ENCODE measurements at places on chromosomes 1 and 21.

GRCh38 chr1:77608893-77609292, 73.6 kb downstream of the ZZZ3 start:
- DNase-seq: no peak

GRCh38 chr21:39441502-39442475, 3.8 kb downstream of the LCA5L start:
- DNase-seq: peak; percentile 57

GRCh38 chr1:5551274-5551975, 440.8 kb downstream of the NPHP4 start:
- DNase-seq: no peak

GRCh38 chr1:223847781-223848345, 2.1 kb upstream of the TP53BP2 start:
- no peak for DNase-seq

GRCh38 chr1:2556277-2556677, at the start of gene TNFRSF14:
Gene TNFRSF14 (plus strand): TSS chr1:2556371. CDS start chr1:2556665, 294 bp downstream.
- DNase-seq: peak; percentile 79

DNA sequence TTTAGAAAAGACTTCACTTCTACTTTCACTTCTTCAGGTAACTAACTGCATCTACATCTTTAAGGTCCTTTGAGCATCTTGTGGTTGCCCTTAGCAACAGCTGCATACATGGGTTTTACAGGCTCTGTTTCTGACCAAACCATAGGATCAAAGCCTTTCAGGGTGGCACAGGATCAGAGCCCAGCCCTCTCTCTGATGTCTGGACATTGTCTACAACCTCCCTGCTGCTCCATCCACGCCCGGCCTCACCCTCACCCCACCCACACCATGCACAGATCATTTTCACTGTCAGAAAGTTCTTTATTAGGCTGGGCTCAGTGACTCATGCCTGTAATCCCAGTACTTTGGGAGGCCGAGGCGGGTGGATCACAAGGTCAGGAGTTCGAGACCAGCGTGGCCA, 5.2 kb downstream of the NCF2 start:
- DNase-seq: no peak

- no peak for DNase-seq
Observed at GRCh38 chr1:104979651-104980050, 1230.0 kb downstream of the AMY1C start.

- no peak for DNase-seq
Observed at GRCh38 chr1:35768350-35769187, 1.2 kb downstream of the CLSPN start.

DNA sequence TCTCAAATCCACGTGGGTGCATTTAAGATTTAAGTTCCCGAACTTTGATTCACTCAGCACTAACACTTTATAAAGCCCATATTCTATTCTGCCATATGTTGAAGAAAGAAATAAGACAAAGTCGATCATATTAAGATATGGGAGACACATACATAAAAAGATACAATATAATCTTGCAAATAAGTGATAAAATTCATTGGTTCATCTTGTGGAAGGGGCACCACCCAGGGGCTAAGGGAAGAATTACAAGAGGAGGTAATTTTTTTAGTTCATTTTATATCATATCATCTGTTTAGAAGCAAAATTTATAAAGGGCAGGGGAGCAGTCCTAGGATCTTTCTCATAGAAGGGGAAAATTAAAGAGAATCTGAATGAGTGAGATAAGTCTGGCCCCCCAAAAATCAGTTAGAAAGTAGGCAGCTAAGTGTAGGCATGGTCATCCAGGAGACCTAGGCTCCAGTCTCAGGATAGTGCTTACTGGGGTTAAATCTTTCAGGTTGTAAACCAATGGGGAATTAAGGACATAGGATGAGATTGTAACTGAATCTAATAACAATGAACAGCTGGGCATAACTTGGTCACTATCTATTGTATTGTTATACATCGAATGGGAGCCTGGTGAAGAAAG, 124.2 kb upstream of the L1TD1 start:
- DNase-seq: no peak

GRCh38 chr1:52629667-52630066, 3.3 kb upstream of the SHISAL2A start:
- DNase-seq: no peak

DNA sequence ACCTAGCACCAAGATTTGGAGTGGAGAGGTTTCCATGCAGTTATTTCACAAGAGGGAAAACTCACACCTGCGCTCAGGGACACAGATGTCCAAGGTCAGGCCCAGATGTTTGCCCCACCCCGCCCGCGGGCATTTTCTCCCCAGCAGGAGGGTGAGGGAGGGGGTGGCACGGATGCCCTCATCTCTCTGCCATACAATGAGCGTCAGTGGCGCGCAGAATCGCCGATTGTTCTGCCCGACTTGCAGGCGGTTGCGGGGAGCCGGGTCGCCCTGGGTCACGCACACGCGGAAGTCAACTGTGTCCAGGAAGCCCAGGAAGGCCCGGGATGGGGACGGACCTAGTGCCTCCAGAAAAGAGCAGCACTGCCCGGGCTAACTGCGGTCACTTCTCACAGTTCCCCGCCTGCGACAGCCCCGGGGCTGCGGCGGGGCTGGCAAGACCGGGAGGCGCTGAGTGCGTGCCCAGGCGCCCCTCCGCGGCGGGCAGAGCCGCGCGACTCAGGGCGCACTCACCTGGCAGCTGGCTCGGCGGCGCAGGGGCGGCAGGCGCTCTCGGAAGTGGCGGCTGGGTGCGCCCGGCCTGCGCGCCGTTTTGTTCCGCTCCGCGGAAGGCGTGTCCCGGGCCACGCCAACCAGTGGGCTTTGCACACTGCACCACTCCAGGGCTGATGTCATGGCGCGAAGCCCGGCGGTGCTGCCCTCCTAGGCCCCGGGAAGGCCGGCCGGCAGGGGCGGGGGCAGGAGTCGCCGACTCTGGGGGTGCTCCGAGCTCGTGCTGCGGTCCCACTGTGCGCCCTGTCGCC, at the start of gene CSRP1:
TSS of gene CSRP1 (minus strand) at position 567 of the 803 bp plus-strand sequence. CDS start 10,820 bp downstream, outside the sequence.
- DNase-seq: peak; percentile 95

GRCh38 chr1:32470991-32471694, 6.3 kb downstream of the ZBTB8B start:
- DNase-seq: peak; percentile 41

GRCh38 chr1:158933621-158934020, 2.3 kb downstream of the PYHIN1 start:
- no peak for DNase-seq

DNA sequence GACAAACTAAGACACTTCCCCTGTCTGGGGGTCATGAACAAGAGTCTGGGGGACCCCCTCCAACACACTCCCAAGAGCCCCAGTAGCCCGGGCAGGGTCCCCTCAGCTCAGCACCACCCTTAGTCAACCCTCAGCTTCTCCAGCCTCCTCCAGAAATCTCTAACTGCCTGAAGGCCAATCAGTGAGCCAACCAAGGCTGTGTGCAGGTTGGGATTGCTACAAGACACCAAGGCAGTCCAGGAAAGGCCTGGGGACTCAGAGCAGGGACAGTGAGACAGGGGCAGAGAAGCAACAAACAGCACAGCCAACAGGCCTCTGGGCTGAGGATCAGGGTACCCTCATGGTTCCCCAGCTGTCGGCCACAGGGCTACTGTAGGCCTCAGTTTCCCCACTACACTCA, 13.3 kb downstream of the SMIM12 start:
- no peak for DNase-seq

- no peak for DNase-seq
Observed at GRCh38 chr1:157170677-157171515, 32.7 kb upstream of the ETV3 start.

GRCh38 chr1:30908696-30909364, at the start of gene SDC3:
Gene SDC3 (minus strand): TSS chr1:30908758. CDS start chr1:30908586, 172 bp downstream.
- peak; percentile 79 for DNase-seq

DNA sequence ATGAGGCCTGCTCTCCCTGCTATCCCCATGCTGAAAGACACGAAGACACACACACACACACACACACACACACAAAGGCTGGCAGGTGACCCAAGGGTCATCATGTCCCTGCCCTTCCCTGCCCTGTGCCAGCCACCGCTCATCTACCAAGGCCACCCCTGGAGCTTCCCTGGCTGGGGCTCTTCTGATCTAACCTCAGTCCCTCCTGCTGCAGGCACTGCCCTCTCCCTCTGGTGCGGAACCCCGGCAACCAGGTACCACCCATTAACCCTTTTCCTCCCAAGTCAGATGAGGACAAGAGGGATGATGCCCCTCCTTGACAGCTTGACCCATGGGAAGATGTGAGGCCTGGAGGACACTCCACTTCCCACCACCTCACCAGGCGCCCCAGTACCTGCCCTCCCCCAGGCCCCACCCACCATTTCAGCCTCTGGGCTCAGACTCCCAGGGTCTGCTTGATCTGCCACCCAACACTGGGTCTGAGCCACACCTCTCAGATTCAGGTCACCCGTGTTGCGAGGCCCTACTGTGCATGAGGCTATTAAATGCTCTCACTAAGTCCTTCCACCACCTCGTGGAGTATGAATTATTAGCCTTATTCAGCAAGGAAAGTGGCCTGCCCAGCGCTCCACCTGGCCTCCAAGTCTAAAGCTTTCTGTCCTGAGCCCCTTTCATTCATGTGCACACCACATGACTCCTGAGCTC, 2.5 kb downstream of the SDC3 start:
- no peak for DNase-seq

DNA sequence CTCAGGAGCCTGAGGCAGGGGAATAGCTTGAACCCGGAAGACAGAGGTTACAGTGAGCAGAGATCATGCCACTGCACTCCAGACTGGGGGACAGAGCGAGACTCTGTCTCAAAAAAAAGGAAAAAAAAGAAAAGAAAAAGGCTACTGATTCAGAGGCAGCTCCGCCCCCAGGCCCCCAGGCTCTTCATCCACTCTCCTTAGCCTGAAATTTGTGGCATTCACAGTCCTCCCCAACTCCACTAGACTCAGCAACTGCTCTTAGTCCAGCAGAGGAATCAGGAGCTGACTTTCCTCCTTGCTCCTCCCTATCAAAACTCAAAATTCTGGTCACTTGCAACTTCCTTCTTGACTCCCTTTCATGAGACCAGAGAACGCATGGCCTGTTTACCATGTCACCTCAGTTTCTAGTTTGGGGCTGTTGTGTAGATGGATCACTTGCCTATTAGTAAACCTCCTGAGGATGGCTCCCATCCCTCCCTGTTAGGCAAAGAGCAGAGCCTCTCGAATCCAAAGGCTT, 27.1 kb downstream of the PCAT6 start:
- no peak for DNase-seq

GRCh38 chr1:112239683-112240330, 156.2 kb upstream of the CTTNBP2NL start:
- DNase-seq: no peak

DNA sequence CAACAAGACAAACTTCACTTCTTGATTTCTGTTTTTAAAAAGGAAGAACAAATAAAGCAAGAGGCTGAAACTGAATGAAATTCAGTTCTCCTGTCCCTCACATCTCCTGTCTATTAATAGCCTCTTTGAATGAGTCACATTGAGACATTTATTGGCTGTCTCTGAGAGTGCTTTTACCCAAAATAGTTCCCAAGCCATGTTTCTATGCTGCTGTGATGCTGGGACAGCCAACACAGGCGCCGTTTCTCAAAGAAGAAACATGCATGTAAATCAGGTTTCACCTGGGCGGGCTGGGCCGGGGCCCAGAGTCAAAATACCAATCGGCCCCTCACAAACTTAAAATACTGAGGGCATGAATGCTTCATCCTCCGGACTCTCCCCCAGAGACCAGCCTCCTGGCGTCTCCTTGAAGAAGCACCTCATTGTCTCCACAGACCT, 105.2 kb downstream of the EDEM3 start:
- DNase-seq: peak; percentile 60

GRCh38 chr1:27601321-27601770, 2.6 kb downstream of the AHDC1 start:
- no peak for DNase-seq

DNA sequence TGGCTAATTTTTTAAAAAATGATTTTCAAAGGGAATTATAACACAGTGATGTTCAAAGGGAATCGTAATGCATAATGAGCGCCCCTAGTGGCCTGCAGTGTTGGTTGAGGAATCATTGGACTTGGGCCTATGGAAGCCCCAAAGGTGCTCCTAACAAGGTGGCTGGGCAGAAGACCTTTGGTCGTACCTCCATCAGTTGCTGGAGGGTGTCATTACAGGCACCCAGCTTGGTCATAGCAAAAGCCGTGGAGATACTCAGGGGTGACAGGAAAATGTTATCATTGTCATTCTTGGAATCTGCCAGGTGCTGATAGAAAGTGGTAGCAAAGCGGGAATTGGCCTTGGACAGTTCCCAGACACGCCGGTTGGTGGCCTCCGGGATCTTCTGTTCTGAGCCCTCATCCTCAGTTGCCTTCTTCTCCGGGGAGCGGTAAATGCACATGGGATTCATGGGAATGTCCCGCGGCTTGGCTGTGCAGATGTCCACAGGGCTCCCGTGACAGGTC, 2.7 kb downstream of the SERPINC1 start:
- peak; percentile 29 for DNase-seq

GRCh38 chr1:17755120-17755519, at the start of gene ACTL8:
Gene ACTL8 (plus strand): TSS chr1:17755333. CDS start chr1:17823009, 67,676 bp downstream.
- no peak for DNase-seq

DNA sequence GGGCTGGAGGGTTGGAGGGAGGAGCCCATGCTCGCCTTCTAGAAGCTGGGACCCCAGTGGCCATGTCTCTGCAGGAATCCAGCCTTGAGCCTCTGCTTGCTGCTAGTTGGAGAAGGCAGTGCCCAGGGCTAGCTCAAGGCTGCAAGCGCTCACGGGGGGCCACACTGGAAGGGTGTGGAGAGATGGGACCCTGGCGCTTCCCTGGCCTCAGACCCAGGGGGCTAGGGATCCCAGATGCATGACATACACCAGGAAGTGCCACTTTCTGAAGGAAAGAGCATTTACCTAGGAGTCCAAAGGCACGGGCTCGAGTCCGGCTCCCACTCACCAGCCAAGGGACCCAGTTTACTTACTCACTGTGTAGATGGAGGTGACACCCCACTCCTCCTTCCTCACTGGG, 32.6 kb downstream of the NENF start:
- DNase-seq: no peak

DNA sequence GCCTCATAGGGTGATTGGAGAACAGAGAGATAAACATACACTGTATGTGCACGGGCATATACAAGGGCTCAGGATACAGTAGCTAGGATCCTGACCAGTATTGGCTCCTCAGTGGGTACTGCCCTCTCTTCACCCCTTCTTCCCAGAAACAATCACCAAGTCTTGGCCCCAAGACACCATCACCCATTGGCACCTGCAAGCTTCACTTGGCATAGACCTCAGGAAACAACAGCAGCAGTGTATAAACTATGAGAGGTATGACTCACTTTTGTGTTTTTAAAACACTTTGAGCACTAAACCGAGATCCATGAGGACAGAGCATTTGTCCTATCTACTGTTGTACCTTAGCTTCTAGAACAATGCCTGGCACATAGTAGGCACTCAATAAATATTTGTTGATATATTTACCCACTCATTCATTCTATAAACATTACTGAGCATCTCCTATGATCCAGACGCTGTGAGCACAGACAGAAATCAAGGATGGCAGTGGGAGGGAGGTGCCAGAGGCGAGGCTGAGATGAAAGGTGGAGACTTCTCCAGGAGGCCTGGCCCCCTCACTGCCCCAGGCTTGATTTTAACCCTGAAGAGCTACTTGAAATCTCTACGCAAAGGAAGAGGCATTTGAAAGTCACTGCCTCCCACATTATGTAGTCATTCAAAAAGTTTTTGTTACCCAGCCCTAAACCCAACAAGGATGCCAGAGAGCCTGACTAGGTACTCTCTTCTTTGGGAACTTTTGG, 95.2 kb downstream of the CAMK2N1 start:
- DNase-seq: no peak
